ENCODE measurements at places on chromosomes 4 and X. TPM values are rescaled to one million over a fixed set of nuclear protein-coding genes. Genes with fewer than 3 reads are reported as not detected.

GRCh38 chrX:41314204-41314603, 19.8 kb upstream of the DDX3X start:
- no peak for DNase-seq

GRCh38 chr4:126973201-126973600, 659.6 kb upstream of the INTU start:
- no peak for DNase-seq

Gene TMPRSS11A
- polyA plus RNA-seq = not detected

DNA sequence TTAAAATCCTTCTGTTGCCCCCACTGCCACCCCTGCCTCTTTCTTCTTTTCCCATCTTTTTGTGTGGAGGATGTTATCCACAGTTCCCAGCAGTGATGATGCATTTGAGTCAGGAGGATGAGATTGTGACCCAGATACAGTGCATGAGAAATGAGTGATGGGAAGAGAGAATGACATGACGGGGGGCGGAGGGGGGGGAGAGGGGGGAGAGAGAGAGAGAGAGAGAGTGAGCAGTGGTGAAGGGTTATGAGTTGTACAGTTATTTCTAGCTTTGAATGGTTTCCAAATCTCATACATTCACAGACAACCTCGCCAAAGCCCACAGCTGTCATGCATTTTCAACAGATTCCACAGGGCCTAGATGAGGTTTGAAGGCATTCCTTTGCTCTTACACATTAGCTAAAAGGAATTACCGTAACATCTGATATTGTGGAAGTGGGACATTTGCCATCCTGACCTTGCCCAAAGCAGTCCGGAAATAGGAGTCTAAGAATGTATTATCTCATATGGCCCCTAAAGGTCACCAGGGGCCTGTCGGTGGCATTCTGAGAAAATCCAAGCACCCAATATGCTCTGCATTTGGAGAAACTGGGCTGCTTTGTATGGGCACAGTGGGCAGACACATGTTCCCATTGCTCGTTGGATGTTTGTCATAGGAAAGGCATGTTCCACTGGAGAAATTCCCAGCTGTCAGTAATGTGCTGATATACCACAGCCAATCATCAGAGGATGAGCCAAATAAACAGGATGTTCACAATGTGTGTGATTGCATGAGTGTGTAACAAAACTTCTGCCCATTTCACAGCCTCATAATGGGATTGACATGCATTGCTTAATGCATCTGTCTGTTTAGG, 435.8 kb downstream of the SPRY1 start:
- no peak for DNase-seq

DNA sequence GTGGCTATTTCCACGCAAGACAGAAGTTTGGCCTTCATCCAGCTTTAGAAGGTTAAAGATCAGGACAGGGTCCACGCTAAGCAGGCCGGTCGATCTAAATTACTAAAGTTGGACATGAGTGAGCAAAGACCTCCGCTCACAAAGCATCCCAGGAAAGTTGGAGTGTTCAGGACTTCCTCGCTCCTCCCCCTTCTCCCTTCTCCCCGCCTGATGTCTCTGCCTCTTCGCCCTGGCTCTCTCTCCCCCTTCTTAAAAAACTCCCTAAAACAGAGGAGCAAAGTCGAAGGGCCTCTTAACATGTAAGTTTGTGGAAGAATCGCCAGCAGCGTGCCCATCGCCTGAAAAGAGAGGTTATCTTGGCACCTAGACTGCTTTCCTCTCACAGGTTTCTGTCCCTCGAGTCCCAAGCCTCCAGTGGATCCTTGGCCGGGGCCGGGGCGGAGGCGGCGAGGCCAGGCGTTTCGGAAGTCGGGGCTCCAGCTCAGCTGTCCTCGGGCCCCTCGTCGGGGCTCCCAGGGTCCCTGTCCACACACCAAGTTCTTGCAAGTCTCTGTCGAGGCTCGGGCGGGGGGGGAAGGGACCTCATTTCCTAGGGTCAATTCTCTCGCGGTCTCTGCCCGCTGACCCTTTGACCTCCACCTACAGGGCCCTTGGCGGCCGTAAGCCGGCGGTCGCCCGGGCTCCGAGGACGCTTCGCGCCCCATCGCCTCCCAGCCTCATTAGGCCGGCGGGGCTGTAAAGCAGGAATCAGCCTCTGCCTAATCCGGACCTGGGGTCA, 7.6 kb downstream of the ZIC3 start:
- DNase-seq = no peak

DNA sequence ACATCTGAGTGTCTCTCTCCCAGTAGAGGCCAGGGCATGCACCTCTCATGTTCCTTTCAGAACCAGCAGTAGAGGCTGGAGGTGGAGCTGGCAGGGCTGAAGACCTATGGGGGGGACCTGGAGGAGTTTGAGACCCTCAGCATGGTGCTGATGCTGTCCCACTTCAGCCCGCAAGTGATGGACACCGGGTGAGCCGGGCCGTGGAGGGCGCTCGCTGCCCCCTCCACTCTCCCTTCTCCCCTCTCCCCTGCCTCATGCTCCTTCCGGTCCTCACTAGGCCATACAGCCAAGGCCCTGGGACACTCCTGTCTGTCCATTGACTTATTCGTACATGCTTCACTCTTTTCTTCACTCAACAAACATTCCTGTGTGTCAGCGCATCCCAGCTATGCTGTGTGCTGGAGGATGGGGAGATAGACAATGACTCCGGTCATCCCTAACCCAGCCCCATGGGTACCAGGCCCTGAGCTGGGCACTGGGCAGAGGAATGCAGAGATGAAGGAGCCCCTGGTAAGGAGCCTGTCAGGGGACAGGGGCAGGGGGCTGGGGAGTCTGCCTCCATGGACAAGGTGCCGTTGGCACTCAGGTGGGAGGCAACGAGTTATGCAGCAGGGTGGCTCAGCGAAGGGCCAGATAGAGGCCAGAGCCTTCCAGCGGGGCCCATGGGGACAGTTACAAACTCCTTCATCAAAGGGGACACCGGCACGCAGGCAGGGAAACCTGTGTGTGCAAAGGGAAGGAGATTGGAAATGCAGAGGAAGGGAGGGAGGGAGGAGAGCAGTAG, 28.4 kb upstream of the WFS1 start:
- DNase-seq = no peak

Gene TRMT10A
- 3.9 TPM for polyA plus RNA-seq

- DNase-seq = no peak
These were observed 1071.8 kb downstream of the FAT4 start for GRCh38 chr4:126386512-126386911.

DNA sequence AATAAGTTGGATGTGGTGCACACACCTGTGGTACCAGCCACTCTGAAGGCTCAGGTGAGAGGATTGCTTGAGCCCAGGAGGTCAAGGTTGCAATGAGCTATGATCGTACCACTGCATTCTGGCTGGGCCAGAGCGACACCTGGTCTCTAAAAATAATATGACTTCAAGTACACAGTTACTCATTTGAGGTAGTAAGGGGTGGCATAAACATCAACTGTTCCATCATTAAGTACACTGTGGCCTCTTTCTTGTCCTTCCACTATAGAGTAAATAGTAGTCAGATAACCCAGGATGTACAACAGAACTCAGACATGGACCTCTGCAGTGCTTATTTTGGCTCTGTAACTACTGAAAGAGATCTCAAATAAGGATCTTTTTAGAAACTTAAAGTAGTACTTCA, 10.6 kb downstream of the FAM9B start:
- DNase-seq = no peak

GRCh38 chr4:170339522-170339921, 249.8 kb upstream of the AADAT start:
- no peak for DNase-seq

DNA sequence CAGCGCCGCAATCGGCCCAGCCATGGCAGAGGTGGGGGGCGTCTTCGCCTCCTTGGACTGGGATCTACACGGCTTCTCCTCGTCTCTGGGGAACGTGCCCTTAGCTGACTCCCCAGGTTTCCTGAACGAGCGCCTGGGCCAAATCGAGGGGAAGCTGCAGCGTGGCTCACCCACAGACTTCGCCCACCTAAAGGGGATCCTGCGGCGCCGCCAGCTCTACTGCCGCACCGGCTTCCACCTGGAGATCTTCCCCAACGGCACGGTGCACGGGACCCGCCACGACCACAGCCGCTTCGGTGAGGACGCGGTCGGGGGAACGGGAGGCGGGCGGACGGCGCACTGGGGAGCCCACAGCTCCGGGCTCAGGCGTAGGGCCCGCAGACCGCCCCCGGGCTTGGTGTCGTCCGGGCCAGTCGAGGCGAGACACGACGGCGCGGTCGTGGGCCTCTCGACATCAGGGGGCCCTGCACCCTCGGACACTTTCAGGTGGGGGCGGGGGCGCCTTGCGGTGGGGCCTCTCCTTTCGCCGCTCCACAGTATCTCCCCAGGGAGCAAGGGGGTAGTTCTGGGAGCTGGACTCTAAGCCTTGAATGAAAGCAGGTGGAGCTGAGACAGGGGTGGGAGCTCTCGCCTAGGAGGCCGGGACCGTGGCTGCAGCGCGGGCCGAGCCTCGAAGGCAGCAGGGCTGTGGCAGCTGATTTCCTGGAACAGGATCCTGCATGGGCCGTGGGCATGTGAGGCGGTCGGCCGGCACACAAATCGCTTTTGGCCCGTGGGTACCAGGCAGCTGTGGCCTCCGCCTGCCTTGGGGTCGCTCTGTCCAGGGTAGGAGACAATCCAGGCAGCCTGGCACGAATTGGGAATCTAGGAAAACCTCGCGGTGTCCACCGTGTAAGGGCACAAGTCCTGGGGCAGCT, 722 bp downstream of the FGF16 start:
- DNase-seq = no peak

DNA sequence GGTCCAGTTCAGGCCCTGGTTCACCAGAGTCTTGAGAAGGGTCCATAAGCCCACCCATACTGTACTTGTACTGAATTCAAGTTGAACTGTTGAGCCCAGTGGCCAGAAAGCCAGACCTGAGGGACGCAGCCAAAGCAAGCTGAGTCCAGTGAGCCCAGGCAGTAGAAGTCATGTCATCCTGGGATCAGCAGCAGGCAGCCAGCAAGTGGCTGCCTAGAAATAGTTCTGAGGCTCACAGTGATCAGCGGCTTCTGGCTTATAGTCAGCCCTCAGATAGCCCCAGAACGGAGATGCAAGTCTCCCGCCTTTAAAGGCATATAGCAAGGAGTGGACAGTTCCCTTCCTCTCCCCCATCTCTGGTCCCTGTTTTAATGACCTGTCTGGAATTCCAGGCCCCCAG, 347.1 kb downstream of the FBXW7 start:
- DNase-seq = no peak

DNA sequence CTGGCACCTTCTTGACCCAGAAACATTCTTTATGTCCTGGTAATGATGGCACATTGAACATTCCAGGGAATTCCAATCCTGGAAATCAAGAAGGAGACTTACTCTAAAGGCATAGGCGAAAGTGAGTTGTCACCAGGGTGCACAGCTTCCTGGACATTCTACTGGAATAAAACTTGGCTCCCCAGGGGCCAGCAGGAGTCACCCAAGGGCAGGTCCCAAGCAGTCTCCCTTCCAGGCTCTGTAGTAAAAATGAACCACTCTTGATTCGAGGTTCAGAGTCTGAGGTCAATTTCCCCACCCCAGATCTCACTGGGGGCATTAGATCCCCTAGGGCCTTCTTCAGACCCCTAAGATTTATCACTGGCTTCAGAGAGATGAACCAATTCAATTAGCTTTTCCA, 338.7 kb upstream of the GATB start:
- no peak for DNase-seq

GRCh38 chr4:47704693-47705325, 133.1 kb downstream of the CORIN start:
- no peak for DNase-seq

- no peak for DNase-seq
These were observed 26.3 kb downstream of the FLNA start for GRCh38 chrX:154348114-154348531.

GRCh38 chr4:6107114-6107791, 89.0 kb upstream of the C4orf50 start:
- DNase-seq = no peak

- no peak for DNase-seq
These were observed 407.1 kb upstream of the FRG1 start for GRCh38 chr4:189533603-189534002.

Gene RS1
- not detected for polyA plus RNA-seq
